Psoas muscle (tissue), 8 donors: ENCODE measurements at places on chromosomes 1 and 21. TPM values are rescaled to one million over a fixed set of nuclear protein-coding genes. Genes with fewer than 3 reads are reported as not detected.

Gene OR2M3
- not detected for total RNA-seq

Gene HSD3B1
- not detected for total RNA-seq

DNA sequence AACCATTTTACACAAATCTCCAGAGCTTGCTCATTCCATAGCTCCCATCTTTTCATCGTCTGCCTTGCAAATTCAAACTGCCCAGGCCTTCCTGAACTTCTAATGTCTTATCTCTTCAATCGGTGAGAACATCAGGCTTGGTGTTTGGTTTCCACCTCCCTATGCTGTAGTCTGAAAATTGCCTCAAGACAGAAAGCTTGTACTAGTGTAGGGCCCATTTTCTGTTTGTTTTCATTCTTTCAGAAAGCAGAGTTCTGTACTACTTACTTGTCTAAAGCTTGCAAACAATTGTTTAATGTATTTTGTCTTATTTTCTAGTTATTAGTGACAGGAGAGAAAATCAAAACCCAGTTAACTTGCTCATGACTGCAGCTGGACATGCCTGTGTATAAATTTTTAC lies 16.8 kb downstream of the HOOK1 start:
- DNase-seq: no peak

- no peak for DNase-seq
Observed at GRCh38 chr1:79398501-79398900, 392.0 kb upstream of the ADGRL4 start.

- DNase-seq: no peak
Observed at GRCh38 chr21:18902660-18903059, 499.1 kb upstream of the TMPRSS15 start.

Gene SPRR2E
- total RNA-seq: not detected

GRCh38 chr1:178021950-178022349 lies 52.1 kb upstream of the SEC16B start:
- DNase-seq: no peak

GRCh38 chr1:57302812-57303596 lies 120.9 kb downstream of the DAB1 start:
- DNase-seq: no peak

Gene GBP7
- total RNA-seq: not detected

Gene MEGF6
- total RNA-seq: 4.4 TPM

DNA sequence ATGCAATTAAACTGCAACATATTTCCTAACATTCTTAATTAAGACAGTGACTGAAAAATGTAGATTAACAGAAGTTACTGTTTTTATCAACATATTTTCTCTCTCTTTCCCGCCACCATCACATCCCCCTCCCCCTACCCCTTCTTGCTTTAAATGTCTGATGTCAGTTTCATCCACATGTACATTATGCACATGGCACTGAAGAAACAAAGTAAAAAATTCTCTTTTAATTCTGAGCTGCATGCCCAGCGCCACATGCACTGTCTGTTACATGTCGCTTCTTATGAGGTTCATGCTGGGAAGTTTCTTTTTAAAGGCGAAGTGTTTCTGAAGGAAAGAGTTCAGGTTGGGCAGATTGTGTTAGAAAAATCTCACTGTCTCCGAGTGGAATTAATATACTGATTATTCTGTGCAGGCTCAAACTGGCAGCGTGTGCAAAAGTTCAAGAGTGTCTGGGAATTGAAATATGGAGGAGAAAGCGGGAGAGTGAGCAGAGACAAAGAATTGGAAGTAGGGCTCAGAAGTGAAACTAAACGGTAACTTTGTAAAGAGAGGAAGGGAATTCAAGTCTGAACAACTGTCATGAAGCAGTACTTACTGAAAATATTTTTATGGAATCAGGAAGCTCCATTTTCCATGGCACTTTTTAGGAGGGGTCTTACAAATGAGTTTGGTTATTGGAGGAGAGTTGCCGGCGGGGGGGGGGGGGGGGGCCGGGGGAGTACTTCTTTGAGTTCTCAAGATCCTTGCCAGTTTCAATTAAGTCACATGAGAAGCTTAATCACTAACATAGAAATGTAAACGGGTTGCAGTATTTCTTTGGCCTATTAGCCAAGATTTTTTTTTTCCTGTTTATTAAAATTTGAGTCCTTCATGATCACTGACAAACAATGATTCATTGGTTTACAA lies 217.6 kb downstream of the SDCCAG8 start:
- no peak for DNase-seq

- DNase-seq: no peak
Observed at GRCh38 chr1:180745098-180745497, 113.3 kb downstream of the XPR1 start.

GRCh38 chr21:31164713-31165694 lies 126.7 kb upstream of the KRTAP19-8 start:
- DNase-seq: no peak

DNA sequence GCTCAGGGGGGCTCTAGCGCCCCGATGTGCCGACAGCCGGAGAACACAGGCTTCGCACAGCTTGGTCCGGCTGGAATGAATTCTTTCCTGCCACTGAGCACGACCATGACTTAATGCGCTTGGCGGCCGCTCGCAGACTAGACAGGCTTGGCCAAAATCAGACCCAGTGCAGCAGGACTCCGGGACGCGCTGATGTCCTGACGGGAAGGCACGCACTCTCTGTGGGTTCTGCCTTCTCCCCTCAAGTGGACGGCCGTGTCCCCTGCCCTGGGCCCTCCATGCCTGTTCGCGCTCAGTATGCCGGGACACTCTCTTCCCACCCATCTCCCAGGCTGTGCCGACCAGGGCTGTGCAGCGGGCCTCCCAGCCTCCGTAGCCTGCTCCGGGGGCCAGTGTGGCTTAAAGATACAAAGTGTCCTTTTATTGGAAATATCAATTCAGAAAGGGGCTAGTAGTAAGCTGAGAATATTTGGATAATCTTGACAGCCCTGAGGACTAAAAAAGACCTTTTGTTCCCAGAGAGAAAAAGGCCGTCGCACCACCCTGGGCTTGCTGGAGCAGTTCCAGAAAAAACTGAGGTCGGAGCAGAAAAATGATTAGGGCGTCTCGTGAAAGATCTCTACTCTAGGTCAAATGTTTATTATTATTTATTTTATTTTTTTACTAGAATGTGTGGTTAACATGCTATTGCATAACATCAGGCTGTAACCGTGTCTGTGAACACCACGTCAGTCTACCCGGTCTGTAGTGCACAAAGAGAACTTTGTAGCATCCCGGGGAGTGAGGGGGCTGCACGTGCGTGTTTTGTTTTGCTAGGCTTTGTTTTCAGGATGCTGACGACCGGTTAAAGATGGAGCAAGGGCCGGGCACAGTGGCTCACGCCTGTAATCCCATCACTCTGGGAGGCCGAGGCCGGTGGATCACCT lies 88.1 kb upstream of the ARHGEF16 start:
- DNase-seq: peak; percentile 38

- no peak for DNase-seq
Observed at GRCh38 chr1:203028784-203029553, 2.7 kb downstream of the PPFIA4 start.

- DNase-seq: peak; percentile 62
Observed at GRCh38 chr1:41726899-41727748, 191.6 kb downstream of the HIVEP3 start.

GRCh38 chr1:85344256-85344694 lies 67.8 kb upstream of the BCL10 start:
- no peak for DNase-seq

Gene TMPRSS15
- total RNA-seq: not detected

- DNase-seq: no peak
Observed at GRCh38 chr1:45335855-45336324, 4.1 kb upstream of the TOE1 start.

GRCh38 chr1:62285984-62286785 lies 33.0 kb downstream of the KANK4 start:
- DNase-seq: no peak
